ENCODE measurements at places on chromosomes 7 and 10. TPM values are rescaled to one million over a fixed set of nuclear protein-coding genes. Genes with fewer than 3 reads are reported as not detected.

The BMPR1A gene
- 69.8 TPM for total RNA-seq

The SFXN4 gene
- 12.2 TPM for total RNA-seq

The PLA2G12B gene
- total RNA-seq: not detected

The ACSM6 gene
- not detected for total RNA-seq

The CRTAC1 gene
- under 0.01 TPM for total RNA-seq

The C1QL3 gene
- under 0.01 TPM for total RNA-seq

The C10orf105 gene
- not detected for total RNA-seq

The YWHAG gene
- total RNA-seq: 169 TPM

All from smooth muscle cell of the umbilical artery (primary cell).